ENCODE measurements at places on chromosomes 16 and 17.

DNA sequence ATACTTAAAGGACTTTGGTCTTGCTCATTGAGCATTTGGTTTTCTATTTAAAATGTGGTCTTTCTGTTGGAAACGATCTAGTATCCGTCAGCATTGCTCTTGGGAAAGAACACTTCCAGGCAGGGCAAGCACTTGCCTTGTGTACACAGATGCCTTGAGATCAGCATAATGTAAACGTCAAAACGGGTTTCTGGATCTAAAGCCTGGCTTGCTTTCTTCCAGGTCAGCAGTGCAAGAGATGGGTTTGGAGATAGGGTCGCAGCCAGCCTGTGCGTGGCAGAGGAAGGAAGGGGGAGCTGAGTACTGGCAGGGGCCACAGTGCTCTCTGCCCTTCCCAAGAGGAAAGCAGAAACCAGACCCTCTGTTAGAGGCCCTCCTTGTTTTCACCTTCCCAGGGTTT is 175.5 kb downstream of the LGALS9B start:
- DNase-seq: no peak

GRCh38 chr16:54203851-54204505 is 82.6 kb downstream of the IRX3 start:
- DNase-seq: no peak

DNA sequence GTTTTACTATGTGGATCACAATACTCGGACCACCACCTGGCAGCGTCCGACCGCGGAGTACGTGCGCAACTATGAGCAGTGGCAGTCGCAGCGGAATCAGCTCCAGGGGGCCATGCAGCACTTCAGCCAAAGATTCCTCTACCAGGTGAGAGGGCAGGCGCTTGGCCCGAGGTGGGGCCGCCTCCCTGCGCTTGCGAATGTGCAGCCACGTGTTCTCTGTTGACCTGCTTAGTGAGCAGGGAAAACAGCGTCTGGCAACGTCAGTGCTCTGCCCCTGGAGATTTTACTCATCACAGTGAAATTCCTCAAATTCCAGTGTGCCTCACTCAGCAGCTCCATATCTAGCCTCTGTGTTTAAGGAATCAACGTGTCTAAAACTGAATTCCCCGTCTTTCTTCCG is 33.4 kb upstream of the CLEC18A start:
- DNase-seq: no peak

- no peak for DNase-seq
Observed at GRCh38 chr17:66273586-66273848, 28.9 kb upstream of the PRKCA start.

GRCh38 chr17:45222289-45222995 is 757 bp downstream of the FMNL1 start:
- peak; percentile 73 for DNase-seq

- no peak for DNase-seq
Observed at GRCh38 chr17:41511116-41511515, 5.7 kb upstream of the KRT13 start.

- DNase-seq: no peak
Observed at GRCh38 chr16:88881675-88882357, 15.4 kb upstream of the PABPN1L start.

- DNase-seq: no peak
Observed at GRCh38 chr16:65754820-65755691, 611.4 kb upstream of the CDH5 start.

- peak; percentile 68 for DNase-seq
Observed at GRCh38 chr16:19907161-19907992, 22.7 kb upstream of the GPRC5B start.

- peak; percentile 20 for DNase-seq
Observed at GRCh38 chr16:88705801-88706228, 393 bp downstream of the RNF166 start.

GRCh38 chr16:49757559-49758069 is 98.3 kb downstream of the ZNF423 start:
- DNase-seq: no peak

DNA sequence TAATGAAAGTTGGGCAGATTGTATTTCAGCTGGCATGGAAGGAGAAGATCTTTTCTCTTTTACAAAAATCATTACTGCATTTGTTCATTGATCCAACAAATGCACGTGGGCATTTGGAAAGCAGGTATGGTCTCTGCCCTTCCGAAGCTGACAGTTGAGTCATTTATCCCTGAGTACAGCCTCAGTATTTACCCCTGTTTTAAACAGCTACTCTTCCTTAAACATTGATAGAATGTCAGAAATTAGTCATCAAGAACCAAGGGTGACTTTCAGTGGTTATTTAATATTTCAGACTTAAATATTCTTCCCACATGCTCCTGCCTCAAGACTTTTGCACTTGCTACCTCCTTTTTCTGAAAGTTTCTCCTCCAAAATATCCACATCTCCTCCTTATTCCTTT is 226.7 kb upstream of the HSBP1 start:
- no peak for DNase-seq

DNA sequence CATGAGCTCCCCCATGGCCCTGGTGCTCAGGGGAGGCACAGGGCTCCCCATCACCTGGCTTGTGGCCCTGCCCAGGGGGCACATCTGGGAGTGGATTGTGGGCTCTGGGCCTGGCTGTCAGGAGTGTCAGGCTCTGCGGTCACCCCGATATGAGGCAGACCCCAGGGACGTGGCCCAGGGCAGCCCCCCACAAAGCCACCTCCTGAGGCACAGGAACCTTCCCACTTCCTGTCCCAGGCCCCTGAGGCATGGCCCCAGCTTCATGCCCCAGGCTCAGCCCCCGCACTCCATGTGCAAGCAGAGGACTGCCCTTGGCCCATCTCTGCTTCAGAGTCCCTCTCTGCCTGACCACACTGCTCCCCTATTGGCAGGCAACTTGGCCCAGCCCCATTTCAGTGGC is 160.3 kb downstream of the PCTP start:
- no peak for DNase-seq

- no peak for DNase-seq
Observed at GRCh38 chr17:45705123-45706009, 78.8 kb upstream of the CRHR1 start.

- DNase-seq: no peak
Observed at GRCh38 chr17:37327341-37328090, 48.3 kb upstream of the C17orf78 start.

- DNase-seq: no peak
Observed at GRCh38 chr16:79420493-79420892, 180.0 kb downstream of the MAF start.

DNA sequence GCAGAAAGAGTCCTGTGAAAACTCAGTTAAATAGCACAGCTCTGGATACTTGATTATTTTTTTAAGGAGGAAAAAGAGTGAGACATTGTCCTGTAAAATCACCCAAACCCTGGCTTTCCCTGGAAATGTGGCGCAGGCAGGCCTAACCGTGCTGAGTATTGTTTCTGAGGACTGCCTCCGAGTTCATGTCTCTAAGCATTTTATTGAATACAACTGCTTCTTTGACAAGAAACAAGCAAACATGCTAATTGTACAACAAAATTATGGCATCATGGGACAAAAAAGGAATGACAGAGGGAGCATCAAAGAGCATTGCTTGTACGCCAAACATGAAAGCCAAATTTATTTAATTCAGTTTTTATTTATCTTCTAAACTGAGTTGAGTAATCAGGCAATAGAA is 64.5 kb upstream of the HSBP1 start:
- DNase-seq: no peak

DNA sequence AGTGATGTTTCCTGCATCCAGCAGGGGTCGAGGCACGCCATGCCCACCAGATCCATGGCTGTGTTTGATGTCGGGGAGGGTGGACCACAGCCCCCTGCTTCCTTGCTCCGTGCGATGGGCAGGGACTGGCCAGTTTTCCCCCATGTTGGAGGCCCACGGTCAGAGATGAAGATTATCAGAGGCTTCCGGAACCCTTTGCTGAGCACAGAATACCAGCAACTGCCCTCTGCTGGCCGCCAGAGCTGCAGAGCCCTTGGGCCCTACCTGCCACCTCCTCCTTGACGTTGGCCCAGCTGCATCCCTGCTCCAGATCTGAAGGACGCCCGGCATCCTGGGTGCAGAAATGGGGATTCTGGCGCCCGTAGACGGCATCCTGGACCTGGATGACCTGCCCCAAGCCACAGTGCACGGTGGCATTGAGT is 23.7 kb upstream of the BCO1 start:
- DNase-seq: no peak

GRCh38 chr16:20689668-20690067 is 7.8 kb downstream of the ACSM1 start:
- DNase-seq: no peak

GRCh38 chr16:82655720-82656490 is 29.1 kb downstream of the CDH13 start:
- peak; percentile 10 for DNase-seq

- no peak for DNase-seq
Observed at GRCh38 chr17:3030096-3030495, 33.3 kb downstream of the OR1D5 start.

GRCh38 chr17:50630524-50631194 is 4.0 kb upstream of the ABCC3 start:
- peak; percentile 57 for DNase-seq

DNA sequence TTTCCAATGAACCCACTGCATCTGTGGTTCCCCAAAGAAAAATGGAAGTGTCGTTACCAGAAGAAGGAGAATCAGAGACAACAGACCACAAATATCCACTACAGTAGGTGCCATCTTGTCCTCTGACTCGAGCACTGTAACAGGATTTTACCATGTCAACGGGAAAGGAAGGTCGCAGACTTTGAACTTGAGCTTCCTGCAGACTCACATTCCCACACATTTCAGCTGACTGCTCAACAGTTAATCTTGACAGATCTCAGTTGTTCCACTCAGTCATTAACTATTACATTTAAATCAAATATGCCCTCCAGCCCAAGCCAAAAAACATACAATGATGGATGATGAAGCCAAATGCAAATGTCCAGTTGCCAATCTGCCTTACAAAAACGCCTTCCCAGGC is 37.0 kb downstream of the GAS7 start:
- no peak for DNase-seq

DNA sequence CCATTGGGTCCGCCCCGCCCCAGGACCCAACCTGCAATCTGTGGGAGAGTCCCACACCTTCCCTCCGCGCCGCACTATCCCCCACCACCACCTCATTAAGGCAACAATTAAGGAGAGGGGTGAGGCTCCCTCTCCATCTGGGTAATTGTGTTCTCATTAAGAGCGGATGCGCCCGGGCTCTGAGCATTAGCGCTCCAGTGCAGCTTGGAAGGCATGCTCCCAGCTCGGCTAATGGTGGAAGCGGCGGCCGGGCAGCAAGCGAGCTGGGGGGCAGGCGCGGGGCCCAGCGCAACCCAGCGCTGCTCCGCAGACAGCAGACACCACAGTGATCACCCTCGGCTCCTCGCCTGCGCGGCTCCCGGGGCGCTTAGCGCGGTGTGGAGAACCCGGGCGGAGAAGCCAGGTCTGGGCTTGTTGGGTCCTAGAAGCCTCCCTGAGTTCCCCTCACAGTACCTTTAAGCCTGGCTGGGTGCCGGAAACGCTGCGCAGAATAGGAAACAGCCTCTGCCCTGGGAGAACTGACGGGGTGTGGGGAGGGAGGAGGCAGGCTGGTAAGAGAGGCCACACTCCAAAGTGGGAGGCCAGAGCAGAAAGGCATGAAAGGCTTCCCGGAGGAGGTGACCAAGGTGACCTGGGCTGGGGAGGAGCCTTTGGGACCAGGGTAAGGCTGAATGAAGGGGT is 6.4 kb downstream of the CBLN1 start:
- DNase-seq: no peak

- DNase-seq: no peak
Observed at GRCh38 chr17:42055027-42055426, 4.6 kb upstream of the C17orf113 start.

- peak; percentile 48 for DNase-seq
Observed at GRCh38 chr17:4956493-4957061, 5.7 kb downstream of the ENO3 start.

GRCh38 chr16:31413381-31413780 is 14.8 kb downstream of the COX6A2 start:
- DNase-seq: no peak

DNA sequence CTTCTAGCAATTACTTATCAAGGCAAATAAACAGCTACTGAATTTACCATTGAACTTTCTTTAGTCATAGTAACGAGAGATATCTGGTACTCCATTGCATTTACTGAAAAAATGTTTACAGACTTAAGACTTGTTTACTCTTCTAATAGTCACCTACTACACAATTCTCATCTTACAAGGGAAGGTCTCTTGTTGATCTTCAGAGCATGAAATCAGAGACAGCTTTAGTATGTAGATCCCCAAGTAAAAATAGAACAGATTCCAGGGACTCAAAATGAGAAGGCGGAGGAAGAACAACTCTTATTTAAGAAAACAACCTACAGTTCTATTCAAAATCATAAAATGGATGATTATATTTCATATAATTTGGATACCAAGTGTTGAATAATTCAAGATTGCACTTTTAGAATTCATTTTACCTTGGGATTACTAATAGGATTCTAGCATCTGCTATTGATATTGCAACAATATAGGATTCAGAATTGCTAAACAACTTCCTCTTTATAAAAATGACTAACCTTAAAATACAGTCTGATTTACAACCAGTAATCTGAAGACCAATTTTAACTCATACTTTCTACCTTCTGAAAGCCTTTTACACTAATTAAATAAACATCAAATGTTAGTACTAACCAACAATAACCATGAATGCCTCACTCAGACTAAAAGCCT is 20.8 kb downstream of the UBE2G1 start:
- no peak for DNase-seq

DNA sequence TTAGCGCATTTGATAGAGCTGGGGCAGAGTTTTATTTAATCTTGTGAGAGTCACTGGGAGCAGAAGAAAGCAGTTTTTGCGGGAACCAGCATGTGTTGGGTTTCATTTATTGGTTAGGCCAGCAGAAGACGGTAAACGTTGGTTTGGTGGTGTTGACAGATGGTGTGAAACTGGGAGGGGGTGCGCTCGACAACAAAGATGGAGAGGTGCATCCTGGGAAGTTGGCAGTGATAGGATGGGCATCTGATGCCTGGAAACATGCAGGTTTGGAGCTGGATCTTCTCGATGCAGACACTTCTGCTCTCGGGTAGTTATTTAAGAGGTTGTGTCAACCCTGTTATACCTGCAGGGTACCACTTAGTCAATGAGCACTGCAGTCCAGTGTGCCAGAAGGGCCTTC is 24.9 kb upstream of the CLEC18A start:
- DNase-seq: no peak

GRCh38 chr16:19837331-19837980 is 47.2 kb downstream of the GPRC5B start:
- DNase-seq: no peak
